ENCODE measurements at places on chromosomes 16 and 17. TPM values are rescaled to one million over a fixed set of nuclear protein-coding genes. Genes with fewer than 3 reads are reported as not detected.

GRCh38 chr17:47875011-47875985 is 20.7 kb upstream of the SP2 start:
- DNase-seq: no peak

GRCh38 chr17:28878158-28878910 is 19.2 kb downstream of the FLOT2 start:
- peak; percentile 34 for DNase-seq

GRCh38 chr16:24152826-24153225 is 103.3 kb upstream of the CACNG3 start:
- no peak for DNase-seq

DNA sequence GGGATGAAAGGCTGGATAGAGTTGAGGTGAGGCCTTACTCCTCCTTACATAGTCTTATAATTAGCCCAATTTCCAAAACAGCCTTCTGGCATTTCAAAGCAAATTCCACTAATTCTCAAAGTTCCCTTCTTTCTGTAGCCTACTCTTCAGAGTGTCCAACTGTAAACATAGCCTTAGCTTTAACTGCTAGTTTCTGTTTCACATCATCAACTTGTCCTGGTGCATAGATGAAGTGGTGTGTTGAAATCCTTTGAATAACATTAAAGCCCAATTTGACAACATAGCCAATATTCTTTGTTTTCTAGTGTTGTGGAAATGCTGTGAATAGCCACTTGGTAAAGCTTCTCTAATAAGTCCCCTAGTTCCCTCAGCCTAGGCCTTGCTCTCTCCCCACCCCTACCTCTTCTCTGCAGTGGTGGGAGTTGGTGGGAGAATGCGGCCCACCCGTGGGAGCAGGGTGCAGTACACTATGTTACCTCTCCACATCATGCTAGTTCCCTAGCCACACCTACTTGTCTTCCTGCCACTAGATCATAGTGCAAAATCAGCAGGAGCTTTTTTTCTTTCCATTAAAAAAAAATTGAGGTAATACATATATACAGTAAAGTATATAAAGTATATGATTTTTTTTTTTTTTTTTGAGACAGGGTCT is 127.0 kb upstream of the HAS3 start:
- DNase-seq: no peak

DNA sequence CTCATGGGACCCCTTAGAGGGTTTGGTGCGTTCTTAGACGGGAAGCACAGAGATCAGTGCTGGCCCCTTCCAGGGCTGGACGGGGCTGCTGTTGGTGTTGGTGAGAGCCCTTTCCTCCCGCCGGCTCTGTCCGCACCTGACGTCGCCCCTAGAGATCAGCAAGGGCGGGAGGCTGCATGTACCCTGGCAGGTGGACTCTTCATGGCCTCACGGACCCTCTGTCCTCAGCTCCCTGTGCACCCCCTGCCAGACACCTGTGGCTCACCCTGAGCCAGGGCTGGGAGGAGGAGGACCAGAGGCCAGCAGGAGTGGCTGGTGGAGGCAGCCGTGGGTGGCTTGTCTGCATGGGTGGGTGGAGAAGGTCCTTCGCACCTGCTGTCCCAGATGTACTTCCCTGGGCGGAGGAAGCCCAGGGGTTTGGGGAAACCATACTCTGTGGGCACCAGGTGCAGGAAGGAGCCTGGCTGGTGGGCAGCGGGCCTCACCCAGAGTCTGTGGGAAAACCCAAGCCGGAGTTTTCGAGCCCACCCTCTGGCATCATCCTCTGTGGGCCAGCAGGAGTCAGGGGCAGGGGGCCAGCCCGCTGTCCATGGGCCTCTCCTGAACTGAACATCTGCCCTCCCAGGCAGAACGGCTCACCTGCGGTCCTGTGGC is 348.6 kb downstream of the SEC14L1 start:
- DNase-seq: no peak

CLDN7 gene
- total RNA-seq: not detected

SPN gene
- total RNA-seq: 4.1 TPM

SHCBP1 gene
- total RNA-seq: 38.1 TPM

PIK3R5 gene
- total RNA-seq: not detected

TLCD3A gene
- total RNA-seq: 39.4 TPM

KRT9 gene
- not detected for total RNA-seq
